ENCODE measurements at places on chromosomes 6 and 20. TPM values are rescaled to one million over a fixed set of nuclear protein-coding genes. Genes with fewer than 3 reads are reported as not detected.

Gene METTL24
- total RNA-seq = not detected

Gene GNAS
- total RNA-seq = 1,104 TPM

Gene MARCKS
- total RNA-seq = 27.9 TPM

Gene SIRPD
- not detected for total RNA-seq

Gene BMP7
- 1.5 TPM for total RNA-seq

Gene SLC22A7
- not detected for total RNA-seq

Gene SPATA2
- total RNA-seq = 9.3 TPM

Gene MPIG6B
- total RNA-seq = not detected

Gene CEP162
- total RNA-seq = 1.2 TPM

Gene LY6G6C
- total RNA-seq = not detected

Gene RUNX2
- 1.5 TPM for total RNA-seq

Gene ABCC10
- total RNA-seq = 7.8 TPM

Gene ATP6V1G2
- 0.26 TPM for total RNA-seq

Gene COL19A1
- total RNA-seq = 14.0 TPM

Gene FAM162B
- total RNA-seq = not detected

Gene TTK
- total RNA-seq = 23.1 TPM

Gene VNN1
- total RNA-seq = not detected

Gene TBC1D32
- total RNA-seq = 4.8 TPM

Gene CD40
- total RNA-seq = 5.4 TPM

Gene PAK5
- total RNA-seq = not detected

Gene SSTR4
- total RNA-seq = not detected

Gene PNPLA1
- total RNA-seq = not detected

Gene SGK2
- total RNA-seq = 0.05 TPM

Gene MYLK4
- total RNA-seq = 0.19 TPM

Gene LY6G6D
- not detected for total RNA-seq

Gene SALL4
- 1.8 TPM for total RNA-seq

Gene PPIL6
- 0.91 TPM for total RNA-seq

Gene PRR18
- not detected for total RNA-seq

Gene PTGIS
- total RNA-seq = 0.05 TPM

Gene NHSL1
- 27.5 TPM for total RNA-seq

Gene VEGFA
- 130 TPM for total RNA-seq

Gene NMBR
- total RNA-seq = not detected

Gene ZC2HC1B
- not detected for total RNA-seq

Gene BNIP5
- not detected for total RNA-seq

Gene ZBTB46
- total RNA-seq = 1.4 TPM

Gene RPS6KA2
- 14.1 TPM for total RNA-seq

Gene PTK7
- 25.7 TPM for total RNA-seq

Gene GGTLC1
- total RNA-seq = not detected

Gene THBD
- total RNA-seq = 0.56 TPM

Gene CALHM4
- total RNA-seq = not detected

Gene CRYBG1
- total RNA-seq = 18.0 TPM

Gene SPTLC3
- 3.0 TPM for total RNA-seq

Gene CLPSL1
- total RNA-seq = not detected

Gene ENPP4
- total RNA-seq = 0.93 TPM

Gene GABRR1
- total RNA-seq = not detected

Gene LSM14B
- 40.3 TPM for total RNA-seq

Gene CFAP61
- total RNA-seq = 0.13 TPM

Gene ACSS1
- 3.3 TPM for total RNA-seq

Gene SLC12A5
- not detected for total RNA-seq

Gene MBOAT1
- total RNA-seq = 3.8 TPM

Gene VSTM2L
- 0.19 TPM for total RNA-seq

Gene VWA7
- total RNA-seq = 0.34 TPM

Gene CRIP3
- not detected for total RNA-seq

Gene MCCD1
- total RNA-seq = not detected

Gene MYCT1
- total RNA-seq = not detected

Data from A375 (cell line).